ENCODE measurements at places on chromosomes 11 and 22.

DNA sequence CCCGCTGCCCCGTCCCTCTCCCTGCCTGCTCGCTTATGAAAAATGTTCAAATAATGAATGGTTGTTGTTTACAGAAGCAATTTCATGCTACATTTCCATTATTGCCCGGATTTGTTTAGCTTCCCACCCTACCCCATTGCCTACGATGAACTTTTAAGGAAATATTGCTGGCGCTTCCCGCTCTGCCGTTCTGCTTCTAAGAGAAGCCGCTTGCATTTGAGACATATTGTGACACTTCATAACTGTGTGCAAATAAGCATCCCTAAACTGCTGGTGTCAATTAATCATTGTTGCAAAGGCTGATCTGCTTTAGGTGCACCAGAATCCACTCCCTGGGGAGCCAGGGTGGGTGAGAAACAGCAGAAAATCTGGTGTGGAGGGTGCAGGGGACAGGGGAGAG lies 52.3 kb upstream of the LMO1 start:
- no peak for DNase-seq

GRCh38 chr11:15127341-15127740 lies 12.6 kb downstream of the INSC start:
- no peak for DNase-seq

DNA sequence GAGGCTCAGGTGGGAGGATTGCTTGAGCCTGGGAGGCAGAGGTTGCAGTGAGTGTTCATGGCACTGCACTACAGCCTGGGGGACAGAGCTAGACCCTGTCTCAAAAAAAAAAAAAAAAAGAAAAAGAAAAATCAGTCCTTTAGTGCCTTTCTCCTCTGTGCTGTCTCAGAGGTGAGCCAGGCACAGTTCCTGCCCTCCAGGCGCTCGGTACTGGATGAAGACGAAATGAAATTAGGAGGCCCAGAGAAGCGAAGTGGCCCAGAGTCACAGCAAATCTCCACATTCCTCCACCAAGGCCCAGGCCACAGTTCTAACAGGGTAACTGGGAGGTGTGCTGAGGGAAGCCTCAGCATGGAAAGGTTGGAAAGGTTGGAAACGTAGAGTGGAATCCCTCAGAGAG lies 4.9 kb downstream of the PLEKHB1 start:
- DNase-seq: no peak

GRCh38 chr22:23751441-23751996 lies 607 bp upstream of the ZNF70 start:
- DNase-seq: no peak

GRCh38 chr11:22674470-22675439 lies 8.3 kb downstream of the GAS2 start:
- no peak for DNase-seq

GRCh38 chr11:75425422-75425821 lies 7.6 kb downstream of the KLHL35 start:
- no peak for DNase-seq

Data from NAMALWA (cell line).